ENCODE measurements at places on chromosomes 7 and 10.
A peak's percentile ranks its signal among the peaks of the same experiment; 100 is the strongest.

DNA sequence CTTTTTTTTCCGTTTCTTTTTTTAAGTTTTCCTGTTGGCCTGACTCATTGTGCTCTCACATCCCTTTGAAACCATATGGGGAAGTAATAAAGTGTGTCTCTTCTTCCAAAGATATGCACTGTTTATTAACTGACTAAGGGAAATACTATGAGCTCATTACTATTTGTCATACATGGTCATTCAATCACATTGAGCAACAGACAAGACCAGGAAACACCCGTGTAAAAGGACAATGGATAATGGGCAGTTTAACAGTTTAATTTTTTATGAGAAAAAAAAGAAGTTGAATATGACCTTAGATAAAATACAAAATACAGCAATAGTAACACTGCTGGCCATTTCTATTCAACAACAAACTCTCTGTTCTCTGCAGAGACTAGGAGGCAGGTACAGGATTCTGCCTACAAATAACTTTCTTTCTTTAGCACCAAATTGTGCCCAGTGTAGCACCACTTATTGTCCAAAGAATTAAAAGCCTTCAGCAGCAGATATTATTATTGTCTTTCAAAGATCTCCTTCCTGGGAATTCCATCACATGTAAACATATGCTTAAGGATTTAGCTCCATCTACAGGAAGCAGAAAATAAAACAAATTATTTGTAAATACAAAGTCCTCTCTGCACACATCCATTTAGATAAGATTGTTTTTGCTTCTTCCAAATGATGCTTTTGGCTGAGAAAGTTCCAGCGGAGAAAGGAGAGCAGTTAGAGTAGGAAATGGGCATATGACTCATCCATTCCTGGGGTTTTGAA lies 55.0 kb upstream of the AKR1E2 start:
- DNase-seq = no peak

- DNase-seq = peak; percentile 59
These were observed 97.0 kb downstream of the MICALL2 start for GRCh38 chr7:1362301-1362700.

DNA sequence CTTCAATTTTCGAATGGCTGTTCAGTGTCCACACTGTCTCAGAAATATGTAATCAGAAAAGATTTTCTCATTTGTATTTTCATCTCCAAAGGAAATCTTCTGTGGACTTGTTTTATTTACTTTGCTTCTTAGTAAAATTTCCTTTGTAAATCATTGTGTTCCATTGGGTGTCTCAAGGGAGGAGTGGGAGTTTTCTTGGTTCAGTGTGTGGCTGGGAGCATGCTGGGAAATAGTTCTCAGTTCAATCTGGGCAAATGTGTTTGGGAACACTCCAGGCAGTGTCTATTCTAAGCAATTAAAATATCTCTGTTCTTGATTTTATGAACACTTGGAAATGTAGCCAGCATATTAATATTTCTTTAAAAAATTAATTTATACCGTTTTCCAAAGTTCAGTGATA lies 1019.8 kb downstream of the CNTNAP2 start:
- no peak for DNase-seq

DNA sequence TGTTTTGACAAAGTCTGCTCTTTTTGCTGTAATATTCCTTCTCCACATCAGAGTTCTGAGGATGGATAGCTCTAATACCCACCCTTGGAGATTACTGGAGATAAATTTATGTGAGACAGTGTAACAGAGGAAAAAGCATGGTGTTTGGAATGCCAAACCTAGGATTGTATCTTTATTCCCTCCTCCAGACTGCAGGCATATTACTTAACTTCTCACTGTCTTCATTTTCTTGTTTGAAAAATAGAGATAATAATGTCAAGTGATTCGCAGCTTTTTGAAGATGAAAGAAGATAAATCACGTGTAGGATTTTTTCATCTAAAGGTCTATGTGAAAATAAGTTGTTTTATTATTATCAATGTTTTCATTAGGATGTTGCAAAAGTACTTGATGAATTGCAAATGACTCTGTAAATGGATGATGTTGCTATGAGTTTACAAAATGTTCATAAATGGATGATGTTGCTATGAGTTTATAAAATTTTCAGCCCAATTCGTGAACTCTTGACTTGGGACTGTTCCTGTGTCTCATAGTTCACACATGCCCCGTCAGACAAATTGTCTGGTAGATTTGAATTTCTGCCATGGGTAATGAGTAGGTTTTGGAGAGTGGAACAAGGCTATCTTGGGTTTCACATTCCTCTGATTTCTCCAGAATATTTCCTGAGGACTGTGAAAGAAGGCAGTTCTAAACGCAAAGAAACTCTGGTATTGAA lies 113.1 kb upstream of the IGFBP3 start:
- DNase-seq = no peak

GRCh38 chr7:99380823-99381663 lies 6.5 kb downstream of the ARPC1B start:
- peak; percentile 94 for DNase-seq

DNA sequence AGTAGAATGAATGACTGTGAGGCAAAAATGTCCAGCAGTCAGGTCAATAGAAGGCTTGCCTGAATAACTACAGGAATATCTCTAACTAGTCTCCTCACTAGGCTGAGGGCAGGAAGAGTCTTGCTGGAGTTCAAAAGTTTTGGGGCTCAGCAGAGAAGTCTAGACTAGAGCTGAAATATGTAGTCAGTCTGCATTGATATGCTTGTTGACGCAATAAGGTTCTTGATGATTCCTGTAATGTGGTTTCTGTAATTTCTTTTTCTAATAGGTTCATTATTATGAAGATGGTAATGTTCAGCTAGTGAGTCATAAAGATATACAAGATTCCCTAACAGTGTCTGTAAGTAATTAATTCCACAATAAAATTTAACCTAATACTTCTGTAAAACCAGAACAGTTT lies 41.5 kb upstream of the ST7 start:
- DNase-seq = no peak
